ENCODE measurements at places on chromosomes 2 and 18.

DNA sequence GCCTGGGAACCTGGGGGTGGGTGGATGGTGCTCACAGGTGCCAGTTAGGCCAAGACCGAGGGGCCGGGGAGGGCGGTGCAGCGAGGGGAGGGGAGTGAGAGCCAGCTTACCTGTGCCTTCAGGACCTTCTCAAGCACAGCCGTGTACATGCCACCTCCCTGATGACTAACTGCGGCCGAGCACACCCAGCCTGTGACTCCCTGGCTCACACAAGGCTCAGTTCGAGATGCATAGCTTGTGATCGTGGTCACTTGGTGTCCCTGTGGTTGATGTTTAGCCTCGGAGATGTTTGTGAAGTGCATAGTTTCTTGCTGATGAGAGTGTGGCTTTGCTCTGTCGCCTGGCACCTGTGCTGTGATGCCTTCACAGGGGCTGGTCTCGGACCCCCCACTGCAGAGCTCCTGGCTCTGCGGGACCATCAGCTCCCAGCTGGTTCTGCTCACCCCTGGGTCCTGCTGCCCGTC is 84.5 kb upstream of the ODC1 start:
- ATAC-seq = no peak

GRCh38 chr18:2956056-2956455 is 56.9 kb downstream of the LPIN2 start:
- ATAC-seq = no peak

DNA sequence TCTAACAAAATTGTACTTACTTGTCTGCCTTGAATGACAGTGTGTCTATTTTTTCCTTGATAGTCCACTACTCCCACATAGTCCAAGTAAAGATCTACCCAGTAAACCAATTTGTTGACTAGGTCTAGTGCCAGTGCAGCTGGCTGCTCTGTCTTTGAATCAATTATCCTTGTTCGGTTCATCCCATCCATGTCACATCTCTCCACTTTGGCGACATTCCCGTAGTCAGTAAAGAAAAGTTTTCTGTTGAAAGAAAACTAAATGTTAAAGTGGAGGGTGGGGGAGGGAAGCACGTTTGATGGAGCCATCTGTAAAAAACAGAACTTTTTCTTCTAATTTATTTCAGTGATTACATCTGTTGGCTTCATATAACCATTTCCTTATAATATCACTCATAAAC is 1068.8 kb downstream of the LRP1B start:
- no peak for ATAC-seq

- no peak for ATAC-seq
Observed at GRCh38 chr2:237791977-237792727, 6.4 kb upstream of the RBM44 start.

- ATAC-seq = no peak
Observed at GRCh38 chr18:72542342-72542741, 1.8 kb downstream of the CBLN2 start.

DNA sequence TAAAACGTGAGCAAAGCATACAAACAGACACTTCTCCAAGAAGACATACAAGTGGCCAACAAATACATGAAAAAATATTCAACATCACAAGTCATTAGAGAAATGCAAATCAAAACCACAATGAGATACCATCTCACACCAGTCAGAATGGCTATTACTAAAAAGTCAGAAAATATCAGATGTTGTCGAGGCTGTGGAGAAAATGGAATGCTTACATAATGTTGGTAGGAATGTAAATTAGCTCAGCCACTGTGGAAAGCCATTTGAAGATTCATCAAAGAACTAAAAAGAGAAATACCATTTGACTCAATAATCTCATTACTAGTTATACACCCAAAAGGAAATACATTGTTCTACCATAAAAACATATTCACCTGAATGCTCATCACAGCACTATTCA is 825.7 kb downstream of the SUCLG1 start:
- no peak for ATAC-seq

DNA sequence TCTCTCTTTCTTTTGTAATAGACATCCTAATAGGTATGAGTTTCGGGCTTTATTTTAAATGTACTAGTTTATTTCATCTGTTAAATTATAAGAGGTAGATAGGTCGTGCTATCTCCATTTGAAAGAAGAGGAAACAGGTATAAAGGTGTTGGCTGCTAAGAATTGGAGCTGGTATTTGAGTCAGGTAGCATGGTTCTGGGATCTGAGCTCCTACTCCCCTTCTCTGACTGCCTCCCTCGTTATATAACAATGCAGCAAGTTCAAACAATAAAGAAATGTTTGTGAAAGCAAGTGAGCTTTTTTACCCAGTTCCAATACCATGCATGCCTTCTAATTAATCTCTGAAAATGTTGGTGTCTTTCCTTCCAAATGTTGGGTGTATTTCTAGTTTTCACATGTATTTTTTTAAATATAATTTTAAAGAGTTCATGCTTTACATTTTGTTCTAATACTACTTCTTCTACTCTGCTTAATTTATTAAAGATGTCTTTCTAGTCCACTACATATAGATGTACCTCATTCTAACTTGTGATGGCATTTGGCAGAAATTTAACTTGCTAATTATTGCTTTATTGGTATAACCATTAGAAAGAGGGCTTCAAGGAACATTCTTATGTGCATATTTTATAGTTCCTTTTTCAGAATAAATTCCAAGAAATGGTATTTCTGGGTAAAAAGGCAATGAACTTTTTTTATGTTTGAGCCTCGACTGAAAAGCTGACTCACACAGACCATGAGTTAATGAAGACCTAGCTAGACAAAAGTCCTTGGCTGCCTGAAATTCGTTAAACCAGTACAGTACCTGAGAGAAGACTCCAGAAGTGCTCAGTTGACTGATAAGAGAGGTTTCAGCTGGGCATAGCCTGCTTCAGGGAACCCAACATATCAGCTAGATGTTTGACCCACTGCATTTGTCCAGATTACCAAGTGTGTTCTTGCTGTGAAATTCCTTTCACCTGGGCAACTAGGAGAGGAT is 133.5 kb downstream of the CERS6 start:
- no peak for ATAC-seq

DNA sequence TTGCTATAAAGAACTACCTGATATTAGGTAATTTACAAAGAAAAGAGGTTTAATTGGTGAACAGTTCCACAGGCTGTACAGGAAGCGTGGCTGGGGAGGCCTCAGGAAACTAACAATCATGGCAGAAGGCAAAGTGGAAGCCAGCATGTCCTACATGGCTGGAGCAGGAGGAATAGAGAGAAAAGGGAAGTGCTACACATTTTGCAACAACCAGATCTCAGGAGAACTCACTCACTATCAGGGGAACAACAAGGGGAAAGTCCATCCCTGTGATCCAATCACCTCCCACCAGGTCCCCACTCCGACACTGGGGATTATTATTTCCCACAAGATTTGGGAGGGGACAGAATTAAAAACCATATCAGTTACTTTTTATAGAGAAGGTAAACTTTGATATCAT is 273.5 kb upstream of the MMADHC start:
- ATAC-seq = no peak

- ATAC-seq = no peak
Observed at GRCh38 chr2:72837171-72837570, 11.3 kb upstream of the EXOC6B start.

All from activated CD4-positive, CD25-positive, alpha-beta regulatory T cell treated with anti-CD3 and anti-CD28 coated beads, Interleukin-2, amount 50 U/mL, for 24 hours (primary cell).